ENCODE measurements at places on chromosomes 1 and 21.

- no peak for DNase-seq
These were observed 74.1 kb upstream of the DYNLT5 start for GRCh38 chr1:66678146-66678545.

DNA sequence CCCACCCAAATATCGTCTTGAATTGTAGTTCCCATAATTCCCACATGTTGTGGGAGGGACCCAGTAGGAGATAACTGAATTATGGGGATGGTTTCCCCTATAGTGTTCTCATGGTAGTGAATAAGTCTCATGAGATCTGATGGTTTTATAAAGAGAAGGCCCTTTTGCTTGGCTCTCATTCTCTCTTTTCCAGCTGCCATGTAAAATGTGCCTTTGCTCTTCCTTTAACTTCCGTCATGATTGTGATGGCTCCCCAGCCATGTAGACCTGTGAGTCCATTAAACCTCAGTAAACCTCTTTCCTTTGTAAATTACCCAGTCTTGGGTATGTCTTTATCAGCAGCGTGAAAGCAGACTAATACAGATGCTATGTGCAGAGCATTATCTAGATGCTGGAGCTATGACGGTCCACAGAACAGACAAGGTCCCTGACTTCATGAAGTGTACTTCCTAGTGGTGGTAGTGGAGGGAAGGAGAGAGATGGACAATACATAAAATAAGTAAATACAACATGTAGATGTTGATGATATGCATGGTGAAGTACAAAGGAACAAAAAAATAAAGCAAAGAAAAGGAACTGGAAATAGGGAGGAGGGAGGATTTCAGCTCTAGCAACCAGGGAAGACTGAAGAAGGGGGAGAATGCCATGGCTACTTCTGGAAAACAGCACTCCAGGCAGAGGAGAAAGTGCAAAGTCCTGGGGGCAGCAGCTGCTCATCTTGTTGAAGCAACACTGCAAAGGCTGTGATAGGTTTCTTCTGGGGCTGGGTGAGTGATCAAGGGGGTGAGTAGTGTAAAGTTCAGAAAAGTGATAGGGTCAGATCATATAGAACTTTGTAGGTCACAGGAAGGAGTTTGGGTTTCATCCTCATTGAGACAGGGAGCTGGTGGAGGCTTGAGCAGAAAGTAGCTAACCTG lies 6.8 kb upstream of the RCAN1 start:
- DNase-seq, result no peak

GRCh38 chr1:7227654-7228053 lies 442.4 kb downstream of the CAMTA1 start:
- no peak for DNase-seq

GRCh38 chr1:90959352-90960206 lies 62.3 kb downstream of the ZNF644 start:
- no peak for DNase-seq

All from NCI-H69 (cell line).